Spinal cord (tissue), 10 donors: ENCODE measurements at places on chromosomes 13 and 19.

GRCh38 chr13:53200498-53201453 lies 172.2 kb downstream of the OLFM4 start:
- no peak for DNase-seq

- DNase-seq: no peak
These were observed 1.7 kb downstream of the MIER2 start for GRCh38 chr19:342801-343421.

DNA sequence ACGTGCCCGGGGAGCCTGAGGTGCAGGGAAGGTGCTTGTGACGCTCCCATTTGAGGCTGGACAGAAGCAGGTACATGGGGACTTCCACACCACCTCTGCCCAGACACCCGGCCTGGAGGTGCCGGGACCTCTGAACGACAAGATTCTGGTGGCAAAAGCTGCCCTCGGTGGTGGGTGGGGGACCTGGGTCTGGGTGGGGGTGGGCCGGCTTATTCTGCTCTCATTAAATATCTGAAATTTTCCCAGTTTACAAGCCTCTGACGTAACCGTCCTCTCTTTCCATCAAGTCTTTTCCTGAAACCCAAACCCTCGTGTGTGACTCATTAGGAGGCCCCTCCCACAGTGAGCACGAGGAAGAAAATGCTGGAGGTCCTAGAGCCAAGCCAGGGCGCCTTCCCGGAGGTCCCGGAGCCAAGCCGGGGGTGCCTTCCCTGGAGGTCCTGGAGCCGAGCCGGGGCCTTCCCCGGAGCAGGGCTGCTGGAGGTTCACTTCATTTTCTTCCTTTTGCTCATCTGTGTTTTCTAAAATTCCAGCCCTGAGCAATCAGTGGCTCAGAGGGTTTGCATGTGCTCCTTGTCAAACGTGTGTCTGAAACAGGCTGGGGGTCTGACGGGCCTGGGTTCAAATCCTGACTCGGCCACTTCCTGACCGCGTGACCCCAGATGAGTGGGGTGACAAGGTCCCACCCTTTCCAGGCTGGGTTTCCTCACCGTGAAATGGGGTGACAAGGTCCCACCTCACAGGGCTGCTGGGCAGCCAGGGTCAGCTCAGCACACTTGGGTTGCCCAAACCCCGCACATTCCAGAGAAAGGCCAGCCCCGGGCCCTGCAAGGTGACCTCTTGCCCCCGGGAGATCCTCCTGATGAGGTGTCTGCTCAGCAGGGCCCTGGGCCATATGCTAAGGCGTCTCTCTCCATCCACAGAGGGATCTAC lies 10.0 kb downstream of the CFD start:
- DNase-seq: no peak

GRCh38 chr19:53086949-53087348 lies 16.3 kb downstream of the ZNF160 start:
- DNase-seq: no peak

DNA sequence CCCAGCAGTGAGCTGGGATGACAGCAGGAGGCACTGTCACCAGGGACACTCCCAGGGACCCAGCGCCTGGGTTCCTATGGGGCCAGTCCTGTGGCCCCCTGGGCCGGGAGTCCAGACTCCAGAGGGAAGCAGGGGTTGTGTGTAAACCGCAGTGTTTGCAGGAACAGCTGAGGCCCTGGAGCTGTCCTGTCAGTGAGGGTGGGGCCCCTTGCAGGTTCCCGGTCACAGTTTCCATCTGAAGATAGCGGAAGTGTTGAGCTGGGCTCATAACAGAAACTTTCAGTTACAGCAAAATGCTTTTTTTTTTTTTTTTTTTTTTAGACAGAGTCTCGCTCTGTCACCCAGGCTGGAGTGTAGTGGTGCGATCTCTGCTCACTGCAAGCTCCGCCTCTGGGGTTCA lies 17.7 kb upstream of the CSNK1G2 start:
- no peak for DNase-seq
